Hindlimb muscle (tissue), 1 donor: ENCODE measurements at places on chromosomes 7 and 10.

DNA sequence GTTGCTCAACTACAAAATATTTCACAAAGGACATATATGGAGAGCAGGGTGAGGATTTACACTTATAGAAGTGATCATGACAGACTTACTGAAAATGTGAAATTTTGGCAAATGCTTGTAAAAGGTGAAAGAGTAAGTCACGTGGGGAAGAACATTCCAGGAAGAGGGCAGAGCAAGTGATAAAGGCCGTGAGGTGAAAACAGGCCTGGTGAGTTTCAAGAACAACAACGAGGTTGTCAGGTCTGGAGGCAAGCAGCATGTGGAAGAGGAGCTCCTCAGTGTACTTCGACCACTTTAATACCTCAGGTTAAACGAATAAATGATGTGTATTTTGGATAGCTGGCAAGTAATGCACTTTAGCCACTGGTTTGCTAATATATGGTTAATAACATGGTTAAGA is 706.7 kb downstream of the PCDH15 start:
- no peak for DNase-seq

GRCh38 chr10:32577448-32577847 is 131.5 kb downstream of the CCDC7 start:
- DNase-seq: no peak

GRCh38 chr7:85620936-85621685 is 434.3 kb upstream of the SEMA3D start:
- DNase-seq: no peak

- DNase-seq: no peak
These were observed 262.2 kb upstream of the NFE2L3 start for GRCh38 chr7:25889765-25890164.

- DNase-seq: peak; percentile 73
These were observed 21.0 kb upstream of the GNA12 start for GRCh38 chr7:2864999-2865670.

DNA sequence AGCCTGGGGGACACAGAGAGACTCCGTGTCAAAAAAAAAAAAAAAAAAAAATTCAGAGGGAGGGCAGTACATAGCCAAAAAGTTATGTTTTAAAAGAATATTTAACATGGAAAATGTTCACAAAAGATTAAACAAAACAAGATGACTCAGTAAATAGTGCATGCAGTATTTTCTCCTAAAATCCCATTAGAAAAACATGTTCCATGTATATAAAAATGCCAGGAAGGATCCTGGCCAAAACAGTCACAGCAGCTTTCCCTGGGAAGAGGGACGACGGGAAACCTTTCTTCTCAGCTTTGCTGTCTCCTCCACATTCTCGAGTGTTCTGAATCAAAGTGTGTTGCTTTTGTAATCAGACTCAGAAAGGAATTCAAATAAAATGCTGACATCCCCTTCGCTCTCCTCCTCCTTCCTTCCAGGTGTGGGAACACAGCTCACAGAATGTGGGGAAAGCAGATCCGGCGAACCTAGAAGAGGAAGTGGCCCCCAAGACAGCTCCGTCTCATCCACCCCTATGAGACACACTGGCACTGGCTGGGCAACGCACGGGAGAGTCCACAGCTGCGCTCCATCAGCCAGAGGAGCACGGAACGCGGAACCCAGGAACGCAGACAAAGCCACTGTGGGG is 139.4 kb downstream of the MAD1L1 start:
- peak; percentile 59 for DNase-seq

GRCh38 chr7:2640482-2640830 is 8.7 kb downstream of the TTYH3 start:
- no peak for DNase-seq

- no peak for DNase-seq
These were observed 74.2 kb upstream of the MTPN start for GRCh38 chr7:136051203-136051928.

GRCh38 chr7:112596260-112596659 is 115.5 kb downstream of the LSMEM1 start:
- peak; percentile 12 for DNase-seq

DNA sequence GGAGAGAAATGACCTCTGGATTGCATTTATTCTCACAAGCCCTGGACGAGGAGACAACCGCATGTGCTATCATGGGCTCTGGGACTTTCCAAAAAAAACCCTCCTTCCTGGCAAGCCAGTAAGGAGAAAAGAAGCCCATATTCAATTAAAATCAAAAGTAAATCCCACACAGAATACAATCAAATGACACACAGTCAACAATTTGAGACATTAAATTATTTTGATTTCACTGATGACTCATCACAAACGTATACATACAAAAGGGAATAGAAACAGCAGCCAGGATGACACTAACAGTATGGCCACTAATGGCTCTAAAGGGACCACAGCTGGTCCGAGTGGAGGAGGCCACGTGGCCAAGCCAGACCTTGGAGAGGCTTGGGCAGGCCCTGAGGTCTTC is 24.9 kb downstream of the LRRC20 start:
- DNase-seq: peak; percentile 23

DNA sequence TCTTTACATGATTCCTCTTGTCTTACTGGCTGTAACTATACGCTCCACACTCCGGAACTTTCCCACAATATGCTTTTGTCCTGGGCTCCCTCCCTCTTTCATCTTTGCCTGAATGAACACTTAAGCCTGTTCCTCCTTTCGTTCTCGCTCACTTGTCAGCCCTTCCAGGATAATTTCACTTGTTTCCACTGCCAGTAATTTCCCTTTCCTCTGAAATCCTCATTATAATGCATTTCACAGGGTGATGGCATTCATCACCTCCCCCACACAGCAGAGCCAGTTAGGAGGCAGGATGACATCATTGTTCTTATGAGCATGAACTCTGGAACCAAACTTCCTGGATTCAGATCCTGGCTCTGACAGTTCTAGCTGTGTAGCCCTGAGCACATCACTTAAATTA is 372.6 kb downstream of the GPR158 start:
- peak; percentile 28 for DNase-seq

DNA sequence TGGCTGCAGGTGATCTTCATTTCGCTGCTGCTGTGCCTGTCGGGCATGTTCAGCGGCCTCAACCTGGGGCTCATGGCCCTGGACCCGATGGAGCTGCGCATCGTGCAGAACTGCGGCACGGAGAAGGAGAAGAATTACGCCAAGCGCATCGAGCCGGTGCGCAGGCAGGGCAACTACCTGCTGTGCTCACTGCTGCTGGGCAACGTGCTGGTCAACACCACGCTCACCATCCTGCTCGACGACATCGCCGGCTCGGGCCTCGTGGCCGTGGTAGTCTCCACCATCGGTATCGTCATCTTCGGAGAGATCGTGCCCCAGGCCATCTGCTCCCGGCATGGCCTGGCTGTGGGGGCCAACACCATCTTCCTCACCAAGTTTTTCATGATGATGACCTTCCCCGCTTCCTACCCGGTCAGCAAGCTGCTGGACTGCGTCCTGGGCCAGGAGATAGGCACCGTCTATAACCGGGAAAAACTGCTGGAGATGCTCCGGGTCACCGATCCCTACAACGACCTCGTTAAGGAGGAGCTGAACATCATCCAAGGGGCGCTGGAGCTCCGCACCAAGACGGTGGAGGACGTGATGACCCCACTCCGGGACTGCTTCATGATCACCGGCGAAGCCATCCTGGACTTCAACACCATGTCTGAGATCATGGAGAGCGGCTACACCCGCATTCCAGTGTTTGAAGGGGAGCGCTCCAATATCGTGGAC is 1.3 kb downstream of the CNNM2 start:
- DNase-seq: no peak

DNA sequence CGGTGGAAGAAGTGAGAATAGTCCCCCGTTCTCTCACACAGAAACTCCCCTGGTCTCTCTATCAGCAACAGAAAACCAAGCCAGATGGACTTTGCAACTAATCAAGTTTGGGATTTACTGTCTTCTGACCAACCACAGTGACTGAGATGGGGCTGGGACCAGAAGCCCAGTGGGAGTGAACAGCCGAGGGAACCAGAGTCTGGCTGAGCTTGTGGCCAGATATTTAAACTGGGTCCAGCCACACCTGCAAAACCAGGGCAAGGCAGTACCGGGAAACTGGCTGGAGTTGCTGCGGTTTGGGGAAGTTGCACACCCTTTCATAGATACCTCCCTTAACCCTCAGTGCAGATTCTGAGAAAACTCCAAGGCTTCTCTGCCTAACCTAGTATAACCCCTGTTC is 6.0 kb downstream of the GSTK1 start:
- DNase-seq: no peak

GRCh38 chr10:79449181-79450146 is 4.0 kb upstream of the ZCCHC24 start:
- DNase-seq: no peak

GRCh38 chr7:42197451-42197850 is 39.6 kb downstream of the GLI3 start:
- no peak for DNase-seq

- DNase-seq: no peak
These were observed 15.9 kb downstream of the MTURN start for GRCh38 chr7:30150711-30151110.

DNA sequence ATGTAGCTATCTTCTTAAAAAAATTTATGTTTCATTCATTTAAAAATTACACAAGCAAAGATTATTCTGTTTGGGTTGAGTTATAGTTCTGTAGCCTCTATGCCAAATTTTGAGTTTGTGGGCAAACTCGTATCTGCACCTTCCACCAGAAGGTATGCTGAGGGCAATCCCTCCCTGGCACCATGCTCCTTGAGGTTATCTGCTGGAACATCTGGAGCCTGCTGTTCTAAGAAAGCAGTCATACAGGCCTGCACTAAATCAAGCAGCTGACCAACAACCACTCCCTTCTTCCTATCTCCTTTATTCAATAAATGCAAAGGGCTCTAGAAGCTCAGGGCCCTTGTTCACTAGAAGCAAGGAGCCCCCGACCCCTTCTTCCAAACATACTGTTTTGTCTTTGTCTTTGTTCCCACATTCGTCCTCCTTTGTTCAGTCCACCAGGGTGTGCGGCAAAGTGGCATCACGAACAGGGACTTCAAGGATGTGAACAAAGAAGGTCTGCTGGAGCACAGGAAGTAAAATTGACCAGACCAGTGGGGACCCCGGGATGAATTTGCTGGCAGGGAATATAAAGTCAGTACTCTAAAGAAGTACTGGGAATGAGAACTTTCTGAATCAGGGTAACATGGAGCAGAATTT is 36.4 kb downstream of the OR13A1 start:
- no peak for DNase-seq

DNA sequence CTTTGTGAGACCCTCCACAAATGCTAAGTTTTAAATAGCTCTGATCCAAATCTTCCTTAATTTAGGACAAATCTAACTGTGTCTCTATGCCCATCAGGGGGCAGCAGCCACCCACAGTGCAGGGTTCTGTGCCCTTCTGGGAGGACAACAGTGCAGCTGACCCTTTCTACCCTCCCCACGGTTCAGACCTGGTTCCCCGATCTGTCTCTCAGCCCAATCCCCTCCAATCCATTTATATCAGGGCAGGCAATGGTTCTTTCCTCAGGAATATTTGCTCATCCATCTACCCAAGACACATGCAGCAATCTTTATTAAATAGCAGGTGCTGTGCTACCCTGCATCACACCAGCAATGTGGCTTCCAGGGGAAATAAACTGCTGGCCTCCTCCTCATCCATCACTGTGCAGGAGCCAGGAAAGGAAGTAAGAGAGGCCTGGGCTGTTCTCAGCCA is 4.0 kb upstream of the RBM28 start:
- no peak for DNase-seq

- no peak for DNase-seq
These were observed 280.6 kb downstream of the TFEC start for GRCh38 chr7:115749924-115750323.

DNA sequence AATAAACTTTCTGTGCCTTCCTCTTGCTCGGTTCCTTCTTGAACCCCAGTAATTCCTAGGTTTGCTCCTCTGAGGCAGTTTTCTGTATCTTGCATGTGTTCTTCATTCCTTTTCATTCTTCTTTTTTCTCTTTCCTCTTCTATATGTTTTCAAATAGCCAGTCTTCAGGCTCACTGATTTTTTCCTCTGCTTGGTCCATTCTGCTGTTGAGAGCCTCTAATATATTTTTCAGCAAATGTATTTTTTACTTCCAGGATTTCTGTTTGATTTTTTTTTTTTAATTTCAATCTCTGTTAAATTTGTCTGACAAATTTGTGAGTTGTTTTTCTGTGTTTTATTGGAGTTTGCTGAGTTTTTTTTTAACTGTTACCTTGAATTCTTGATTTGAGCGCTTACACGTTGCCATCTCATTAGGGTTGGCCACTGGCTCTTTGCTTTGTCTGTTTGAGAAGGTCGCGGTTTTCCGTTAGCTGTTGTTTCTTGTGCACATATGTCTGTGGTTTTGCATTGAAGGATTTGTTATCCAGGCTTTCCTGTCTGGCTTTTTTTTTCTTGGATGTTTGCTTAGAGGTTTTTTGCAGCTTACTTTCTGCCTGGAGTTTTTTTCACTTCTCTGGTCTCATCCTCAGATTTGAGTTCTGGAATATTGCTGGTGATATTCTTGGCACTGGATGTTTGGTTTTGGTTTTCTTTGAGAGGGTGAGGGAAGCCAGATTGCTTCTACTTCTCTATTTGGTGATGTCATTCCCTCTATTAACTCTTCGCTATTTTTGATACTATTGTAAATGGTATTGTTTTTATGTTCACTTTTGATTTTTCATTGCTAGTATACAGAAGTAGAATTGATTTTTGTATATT is 12.7 kb downstream of the SPRN start:
- DNase-seq: no peak

- no peak for DNase-seq
These were observed 96.9 kb upstream of the STEAP1B start for GRCh38 chr7:22596763-22597400.

GRCh38 chr7:8277394-8277982 is 15.5 kb upstream of the ICA1 start:
- no peak for DNase-seq

GRCh38 chr7:38306914-38307313 is 33.5 kb upstream of the TARP start:
- DNase-seq: no peak

GRCh38 chr7:54419209-54419608 is 123.0 kb upstream of the VSTM2A start:
- DNase-seq: no peak

DNA sequence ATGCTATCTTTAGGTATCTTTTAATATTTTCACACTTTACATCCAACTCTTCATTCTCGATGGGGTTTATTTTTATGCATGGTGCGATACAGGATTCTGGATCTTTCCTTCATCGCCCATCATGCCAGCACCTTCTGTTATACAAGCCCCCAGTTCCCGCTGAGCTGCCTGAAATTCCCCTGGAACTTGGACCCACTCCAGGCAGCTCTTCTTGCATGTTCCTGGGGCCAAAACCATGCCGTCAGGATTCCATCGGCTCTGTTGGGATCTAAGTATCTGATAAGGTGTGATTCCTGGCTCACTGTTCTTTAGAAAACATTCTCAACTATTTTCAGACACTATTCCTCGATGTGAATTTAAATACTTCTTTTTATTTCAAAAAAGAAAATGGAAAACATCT is 40.5 kb upstream of the PPP2R2D start:
- no peak for DNase-seq
